ENCODE measurements at places on chromosomes 7 and 10. TPM values are rescaled to one million over a fixed set of nuclear protein-coding genes. Genes with fewer than 3 reads are reported as not detected.

DNA sequence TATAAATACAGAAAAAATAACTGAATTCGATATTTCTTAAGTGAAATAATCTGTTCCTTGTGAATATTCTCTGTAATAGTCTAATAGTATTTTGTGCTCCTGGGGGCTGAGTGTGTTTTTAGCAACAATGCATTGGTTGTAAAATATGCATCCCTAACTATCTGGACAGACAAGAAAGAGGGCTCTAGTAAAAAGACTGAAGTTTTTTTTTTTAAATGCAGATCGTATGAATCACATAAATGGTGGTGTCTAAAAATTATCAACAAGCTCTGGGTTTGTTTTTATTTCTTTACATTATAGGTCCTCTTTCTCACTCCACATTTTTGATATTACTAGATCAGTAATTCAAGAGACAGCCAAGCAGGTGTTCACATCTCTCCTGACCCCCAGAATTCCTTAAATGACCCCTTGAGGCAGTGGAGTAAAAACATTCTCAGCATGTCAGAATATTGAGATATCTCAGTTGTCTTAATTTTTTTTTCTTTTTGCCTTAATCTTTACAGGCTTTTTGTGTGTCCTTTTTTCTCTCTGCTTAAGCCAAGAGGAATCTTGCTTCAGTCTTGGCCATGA lies 18.2 kb downstream of the ARID5B start:
- no peaks in the 10 kb centered on the region for H3K36me3 ChIP-seq
- H3K4me3 ChIP-seq = no peak overlapping the region
- no peaks in the 10 kb centered on the region for H3K27me3 ChIP-seq
- DNase-seq = no peak
- peaks cover 38% of the 10 kb centered on the region for H3K4me1 ChIP-seq

DNA sequence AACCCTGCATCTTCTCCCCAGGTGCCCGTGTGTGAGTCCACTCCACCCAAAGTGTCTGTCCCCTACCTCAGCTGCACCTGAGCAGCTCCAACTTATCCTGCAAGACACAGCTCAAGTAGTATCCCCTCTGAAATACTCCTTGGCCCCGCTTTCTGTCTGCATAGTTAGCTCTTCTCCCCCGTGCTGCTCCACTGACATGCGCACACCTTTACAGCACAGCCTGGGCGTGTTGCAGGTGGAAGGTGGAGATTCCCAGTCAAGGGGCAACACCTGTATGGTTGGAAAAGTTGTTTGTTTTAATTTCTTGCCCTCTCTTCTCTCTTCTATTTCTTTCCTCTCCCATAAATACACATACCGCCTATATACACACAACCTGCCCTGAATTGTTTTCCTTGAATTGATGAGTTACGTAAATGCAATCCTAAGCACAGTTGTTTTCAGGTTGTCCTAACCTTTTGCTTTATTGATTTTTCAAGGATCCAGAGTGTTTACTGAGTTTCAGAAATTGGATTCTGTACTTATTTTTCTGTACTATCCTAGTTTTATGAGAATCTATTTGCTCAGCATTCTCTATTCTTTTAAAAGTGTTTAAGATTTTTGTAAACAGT lies 14.9 kb downstream of the MET start:
- H3K4me1 ChIP-seq = peaks cover 5% of the 10 kb centered on the region
- H3K27ac ChIP-seq = no peak overlapping the region
- no peaks in the 10 kb centered on the region for H3K36me3 ChIP-seq
- no peaks in the 10 kb centered on the region for H3K27me3 ChIP-seq

DNA sequence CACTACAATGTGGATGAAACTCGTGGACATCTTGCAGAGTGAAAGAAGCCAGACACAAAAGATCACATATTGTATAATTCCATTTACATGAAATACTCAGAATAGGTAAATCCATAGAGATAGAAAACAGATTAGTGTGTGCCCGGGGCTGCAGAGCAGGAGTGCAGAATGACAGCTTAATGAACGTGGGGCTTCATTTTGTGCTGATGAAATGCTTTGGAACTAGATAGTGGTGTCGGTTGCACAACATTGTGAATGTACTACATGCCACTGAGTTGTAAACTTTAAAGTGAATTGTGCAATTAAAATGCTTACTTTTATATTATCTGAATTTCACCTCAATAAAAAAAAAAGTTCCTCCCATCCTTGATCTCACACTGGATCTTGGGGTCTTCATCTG lies 31.8 kb upstream of the CARD11 start:
- no peaks in the 10 kb centered on the region for H3K27me3 ChIP-seq
- H3K4me1 ChIP-seq = no peaks in the 10 kb centered on the region
- H3K4me3 ChIP-seq = no peak overlapping the region

GRCh38 chr10:43958964-43959363 lies 310.3 kb upstream of the ZNF32 start:
- no peak overlapping the region for H3K27ac ChIP-seq
- no peaks in the 10 kb centered on the region for H3K36me3 ChIP-seq
- H3K4me3 ChIP-seq = no peak overlapping the region

DNA sequence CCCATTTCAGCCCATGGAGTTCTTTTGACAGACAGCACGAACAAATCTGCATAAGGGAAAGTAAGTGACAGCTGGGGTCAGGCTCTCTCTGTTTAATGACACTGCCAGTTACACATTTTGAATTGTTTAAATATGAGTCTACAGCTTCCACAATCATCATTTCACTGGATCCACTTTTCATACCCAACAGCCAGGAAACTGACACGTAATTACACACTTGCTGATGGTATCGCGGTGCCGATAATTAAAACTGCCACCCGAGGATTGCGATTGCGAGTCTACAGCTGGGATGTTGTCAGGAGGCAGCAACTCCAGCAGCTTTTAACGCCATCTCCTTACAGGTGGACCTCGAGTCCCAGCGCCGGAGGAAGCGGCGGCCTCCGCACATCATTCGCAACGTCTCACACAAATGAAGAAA lies 230.8 kb upstream of the MGMT start:
- H3K4me3 ChIP-seq = no peak overlapping the region
- no peaks in the 10 kb centered on the region for H3K27me3 ChIP-seq
- H3K36me3 ChIP-seq = no peaks in the 10 kb centered on the region
- no peak for DNase-seq
- H3K4me1 ChIP-seq = no peaks in the 10 kb centered on the region
- no peak overlapping the region for H3K27ac ChIP-seq

SLF2 gene
- 26.8 TPM for total RNA-seq

- DNase-seq = no peak
- H3K4me1 ChIP-seq = peaks cover 16% of the 10 kb centered on the region
- no peak overlapping the region for H3K27ac ChIP-seq
- no peaks in the 10 kb centered on the region for H3K27me3 ChIP-seq
These were observed 30.6 kb upstream of the PLEKHA1 start for GRCh38 chr10:122343936-122344335.

DNA sequence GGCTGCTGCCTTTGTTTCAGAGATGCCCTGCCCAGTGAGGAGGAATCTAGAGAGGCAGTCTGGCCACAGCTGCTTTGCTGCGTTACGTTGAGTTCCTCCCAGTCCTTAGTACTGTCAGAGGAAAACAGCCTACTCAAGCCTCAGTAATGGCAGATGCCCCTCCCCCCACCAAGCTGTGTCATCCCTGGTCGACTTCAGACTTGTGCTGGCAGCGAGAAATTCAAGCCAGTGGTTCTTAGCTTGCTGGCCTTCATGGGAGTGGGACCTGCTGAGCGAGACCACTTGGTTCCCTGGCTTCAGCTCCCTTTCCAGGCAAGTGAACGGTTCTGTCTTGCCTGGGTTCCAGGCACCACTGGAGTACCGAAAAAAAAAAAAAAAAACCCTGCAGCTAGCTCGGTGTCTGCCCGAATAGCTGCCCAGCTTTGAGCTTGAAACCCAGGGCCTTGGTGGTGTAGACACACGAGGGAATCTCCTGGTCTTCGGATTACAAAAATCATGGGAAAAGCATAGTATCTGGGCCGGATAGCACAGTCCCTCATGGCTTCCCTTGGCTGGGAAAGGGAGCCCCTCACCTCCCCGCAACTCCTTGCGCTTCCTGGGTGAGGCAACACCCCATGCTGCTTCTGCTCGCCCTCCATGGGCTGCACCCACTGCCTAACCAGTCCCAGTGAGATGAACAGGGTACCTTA lies 9.1 kb downstream of the SDHAF3 start:
- no peaks in the 10 kb centered on the region for H3K36me3 ChIP-seq
- H3K27me3 ChIP-seq = no peaks in the 10 kb centered on the region
- no peaks in the 10 kb centered on the region for H3K4me1 ChIP-seq
- H3K4me3 ChIP-seq = no peak overlapping the region
- H3K27ac ChIP-seq = no peak overlapping the region

LRRC4 gene
- 6.1 TPM for total RNA-seq

GRCh38 chr7:41224063-41224763 lies 478.7 kb downstream of the INHBA start:
- no peaks in the 10 kb centered on the region for H3K36me3 ChIP-seq
- H3K27me3 ChIP-seq = no peaks in the 10 kb centered on the region

CRHR2 gene
- not detected for total RNA-seq

DNA sequence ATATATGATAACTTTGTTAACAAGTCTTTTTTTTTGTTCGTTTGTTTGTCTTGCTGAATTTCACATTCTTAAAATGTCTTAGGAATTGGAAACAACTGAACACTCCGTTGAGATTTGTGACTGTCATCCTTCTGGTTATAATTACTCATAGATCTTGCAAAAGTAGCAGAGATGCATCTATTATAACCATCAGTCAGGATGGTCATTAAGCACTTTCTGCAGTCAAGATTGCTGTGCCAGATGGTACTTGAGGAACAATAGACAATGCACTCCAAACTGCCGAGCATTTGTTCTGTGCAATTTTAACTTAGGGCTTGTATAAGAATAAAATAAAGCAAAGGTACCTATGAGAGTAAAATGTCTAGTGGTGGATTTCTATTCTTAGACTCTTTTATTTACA lies 710.1 kb upstream of the KCND2 start:
- no peaks in the 10 kb centered on the region for H3K4me1 ChIP-seq
- H3K4me3 ChIP-seq = no peak overlapping the region
- H3K27me3 ChIP-seq = no peaks in the 10 kb centered on the region
- no peaks in the 10 kb centered on the region for H3K36me3 ChIP-seq
- no peak for DNase-seq

ITGA8 gene
- total RNA-seq = 15.5 TPM
